ENCODE measurements at places on chromosomes 6 and 20.

DNA sequence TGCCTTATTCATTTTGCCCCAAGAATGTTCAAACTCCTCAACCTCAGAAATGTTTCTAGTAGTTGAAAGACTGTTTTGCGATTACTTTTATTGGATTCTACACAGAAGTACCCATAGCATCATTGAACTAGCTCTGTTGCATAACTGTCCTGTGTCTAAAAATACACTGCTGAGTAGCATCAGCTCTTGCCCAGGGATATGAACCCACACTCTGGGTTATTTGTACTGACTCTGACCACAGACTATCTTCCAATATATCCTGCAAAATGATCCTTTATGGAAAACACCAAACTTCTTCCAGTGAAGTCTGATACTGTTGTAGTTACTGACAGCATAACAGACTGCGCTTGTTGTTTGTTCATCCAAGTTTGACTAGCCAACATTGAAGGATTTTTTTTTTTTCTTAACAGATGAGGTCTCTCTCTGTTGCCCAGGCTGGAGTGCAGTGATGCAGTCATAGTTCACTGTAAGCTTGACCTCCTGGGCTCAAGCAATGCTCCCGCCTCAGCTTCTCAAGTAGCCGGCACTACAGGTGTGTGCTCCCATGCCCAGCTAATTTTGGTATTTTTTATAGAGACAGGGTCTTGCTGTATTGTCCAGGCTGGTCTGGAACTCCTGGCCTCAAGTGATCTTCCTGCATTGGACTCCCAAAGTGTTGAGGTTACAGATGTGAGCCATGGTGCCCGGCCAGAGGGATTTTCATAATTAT lies 49.9 kb downstream of the TULP4 start:
- no peak for DNase-seq

- DNase-seq, result no peak
These were observed 22.2 kb downstream of the NHLRC1 start for GRCh38 chr6:18100296-18100695.

DNA sequence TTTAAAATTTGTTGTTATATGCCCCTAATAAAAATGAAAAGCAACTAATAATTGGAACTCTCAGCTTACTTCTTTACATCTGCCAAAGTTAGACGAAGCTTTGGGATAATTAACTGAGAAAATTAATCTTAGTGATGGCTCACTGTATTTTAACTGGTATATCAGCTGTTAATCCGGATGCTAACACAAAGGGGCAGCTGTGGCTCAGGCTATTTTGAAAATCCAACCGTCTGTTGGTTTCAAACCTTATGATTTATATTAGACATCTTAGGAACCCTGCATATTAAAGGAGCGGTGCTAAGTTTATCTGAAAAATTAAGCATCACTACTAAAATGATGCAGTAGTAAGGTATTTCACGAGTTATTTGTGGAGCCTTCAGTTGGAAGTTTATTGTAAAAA lies 96.6 kb downstream of the AKAP7 start:
- no peak for DNase-seq

- no peak for DNase-seq
These were observed 192.5 kb downstream of the EDN1 start for GRCh38 chr6:12482386-12483375.

DNA sequence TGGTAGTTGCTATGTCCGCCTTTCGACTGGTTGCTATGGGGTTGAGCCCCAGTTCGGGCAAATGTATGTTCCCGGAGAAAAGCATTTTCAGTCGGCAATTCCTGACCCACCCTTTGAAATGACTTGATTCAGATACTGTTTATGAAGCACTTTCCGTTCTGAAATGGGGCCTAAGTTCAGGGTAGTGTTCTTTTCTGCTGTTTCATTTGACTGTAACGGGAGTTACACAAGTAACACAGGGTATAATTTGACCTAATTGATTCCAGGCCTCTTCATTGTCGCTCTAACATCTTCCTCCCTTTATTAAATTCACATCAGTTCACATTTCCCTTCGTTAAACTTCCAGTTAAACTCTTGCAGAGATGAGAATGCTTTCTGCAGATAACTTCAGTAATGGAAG lies 85.5 kb downstream of the BMP6 start:
- DNase-seq, result no peak

DNA sequence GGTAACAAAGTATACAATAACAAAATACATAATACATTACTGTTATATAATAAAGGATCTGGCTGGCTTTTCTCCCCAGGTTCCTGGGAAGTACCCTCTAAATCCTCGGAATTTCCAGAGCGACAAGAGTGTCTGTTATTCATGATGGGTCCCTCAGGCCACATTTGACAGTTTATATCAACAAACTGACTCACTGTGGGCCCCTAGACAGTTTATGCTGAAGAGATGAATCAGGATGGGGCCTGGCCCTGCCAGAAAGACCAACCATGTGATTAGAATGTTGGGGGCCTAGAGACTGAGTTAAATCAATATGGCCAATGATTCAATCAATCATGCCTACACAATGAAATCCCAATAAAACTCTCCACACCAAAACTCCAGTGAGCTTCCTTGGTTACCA lies 13.5 kb downstream of the USP45 start:
- no peak for DNase-seq

DNA sequence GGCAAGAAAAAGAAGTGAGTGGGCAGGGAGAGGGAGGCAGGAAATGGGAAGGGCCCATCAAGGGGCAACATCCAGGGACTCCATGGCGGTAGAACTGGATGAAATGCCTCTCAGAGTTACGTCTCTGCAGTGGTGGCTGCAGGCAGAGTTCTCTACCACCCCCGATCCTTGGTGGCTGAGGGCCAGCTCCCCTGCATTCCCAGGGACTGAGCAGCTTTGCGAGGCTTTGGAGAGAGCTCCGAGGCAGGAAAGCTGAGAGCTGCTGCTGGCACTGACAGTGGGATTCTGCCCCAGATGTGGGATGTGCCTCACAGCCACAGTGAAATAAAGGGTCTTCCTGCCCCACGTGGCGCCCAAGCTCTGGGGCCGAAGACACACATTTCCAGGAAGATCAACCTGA lies 236.6 kb downstream of the SLC24A3 start:
- no peak for DNase-seq

DNA sequence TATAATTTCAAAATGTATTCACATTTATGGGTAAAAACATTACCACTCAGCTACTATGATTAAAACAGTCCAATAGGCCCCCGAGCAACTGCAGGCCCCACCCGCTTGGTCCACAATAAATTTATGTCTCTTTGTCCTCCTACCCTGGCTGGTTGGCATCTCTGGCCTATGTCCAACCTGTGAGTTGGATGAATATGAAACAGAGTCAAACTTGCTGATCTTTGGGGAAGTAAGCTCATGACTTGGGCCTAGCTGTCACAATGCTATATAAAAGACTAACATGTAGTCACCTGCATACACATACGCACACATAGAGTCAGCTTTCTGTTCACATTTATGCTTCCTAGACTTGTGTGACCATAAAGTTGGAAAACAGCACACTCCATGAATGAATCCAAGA lies 20.5 kb downstream of the MAP7 start:
- no peak for DNase-seq

DNA sequence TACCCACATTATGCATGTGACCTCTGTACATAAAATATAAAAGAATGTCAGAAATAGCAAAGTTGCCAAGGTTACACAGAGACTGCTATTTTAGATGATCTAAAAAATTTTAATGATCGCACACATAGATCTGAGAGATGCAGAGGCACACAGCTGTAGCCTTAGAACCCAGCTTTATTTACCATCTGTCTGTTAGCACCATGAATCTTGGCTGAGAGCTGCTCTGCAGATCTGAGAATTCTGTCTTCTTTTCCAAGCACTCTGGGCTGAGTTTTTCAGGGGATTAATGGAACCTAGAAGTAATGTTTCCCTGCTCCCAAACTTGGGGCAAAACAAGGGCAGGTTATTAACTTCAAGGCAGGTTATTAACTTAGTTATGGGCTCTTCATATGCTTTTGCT lies 248.7 kb upstream of the JAG1 start:
- DNase-seq, result peak; percentile 25

- DNase-seq, result no peak
These were observed 26.0 kb upstream of the CCDC167 start for GRCh38 chr6:37525460-37526357.

Data from muscle of arm (tissue), 14 donors.